LNCaP clone FGC (cell line): ENCODE measurements at places on chromosomes 12 and 14.

- no peak for DNase-seq
These were observed 19.0 kb downstream of the PTGER2 start for GRCh38 chr14:52333108-52333507.

DNA sequence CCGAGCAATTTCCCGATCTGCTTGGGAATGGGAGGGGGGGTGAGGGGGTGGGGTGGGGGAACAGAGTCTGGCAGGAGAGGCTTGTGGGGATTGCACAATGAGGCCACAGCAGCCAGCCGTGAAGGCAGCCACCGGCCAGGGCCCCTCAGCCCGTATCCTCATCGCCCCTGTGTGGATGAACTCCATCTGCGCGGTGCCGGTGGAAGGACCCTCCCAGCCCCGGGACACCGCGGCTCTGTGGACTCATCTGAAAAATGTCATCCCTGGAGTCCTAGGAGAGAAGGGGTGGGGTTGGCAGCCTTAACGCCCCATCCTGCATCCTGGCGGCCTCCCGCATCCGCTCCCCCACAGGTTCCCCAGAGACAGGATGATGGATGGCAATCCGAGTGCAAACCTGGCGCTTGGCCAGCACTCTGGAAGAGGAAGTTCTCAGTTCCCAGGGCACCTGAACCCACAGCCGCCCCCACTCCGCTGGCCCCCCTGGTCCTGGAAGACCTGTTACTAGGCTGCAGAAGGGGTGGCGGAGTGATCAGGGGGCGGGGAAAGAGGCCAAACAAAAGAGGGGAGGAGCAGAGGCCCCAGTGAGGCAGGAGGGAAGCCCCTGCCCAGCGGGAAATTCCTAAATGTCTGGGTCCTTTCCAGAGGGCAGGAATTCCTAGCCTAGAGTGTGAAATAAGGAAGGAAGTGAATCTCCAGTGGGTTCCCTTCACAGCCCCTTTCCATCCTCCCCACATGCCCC lies 1.2 kb upstream of the TNFAIP2 start:
- no peak for DNase-seq

GRCh38 chr12:121827351-121828099 lies 23.7 kb downstream of the SETD1B start:
- no peak for DNase-seq

GRCh38 chr14:95077345-95077744 lies 80.0 kb downstream of the DICER1 start:
- no peak for DNase-seq

DNA sequence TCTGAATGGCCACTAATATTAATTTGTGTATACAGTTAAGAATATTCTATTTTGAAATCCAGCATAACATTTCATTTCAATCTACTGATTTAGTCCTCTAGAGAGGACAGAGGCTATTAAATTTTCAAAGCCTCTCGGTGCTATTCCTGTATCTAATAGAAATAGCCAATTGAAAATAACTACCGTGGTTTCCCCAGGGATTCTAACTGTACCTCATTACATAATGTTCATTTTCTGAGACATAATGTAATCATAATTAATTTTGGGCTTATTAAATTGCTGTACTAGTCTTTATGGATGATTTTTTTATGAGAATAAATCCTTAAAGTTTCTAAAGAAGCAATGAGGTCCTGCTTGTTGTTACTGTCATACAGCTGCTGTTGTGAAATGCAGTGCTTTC lies 38.6 kb upstream of the ACSS3 start:
- DNase-seq = no peak

DNA sequence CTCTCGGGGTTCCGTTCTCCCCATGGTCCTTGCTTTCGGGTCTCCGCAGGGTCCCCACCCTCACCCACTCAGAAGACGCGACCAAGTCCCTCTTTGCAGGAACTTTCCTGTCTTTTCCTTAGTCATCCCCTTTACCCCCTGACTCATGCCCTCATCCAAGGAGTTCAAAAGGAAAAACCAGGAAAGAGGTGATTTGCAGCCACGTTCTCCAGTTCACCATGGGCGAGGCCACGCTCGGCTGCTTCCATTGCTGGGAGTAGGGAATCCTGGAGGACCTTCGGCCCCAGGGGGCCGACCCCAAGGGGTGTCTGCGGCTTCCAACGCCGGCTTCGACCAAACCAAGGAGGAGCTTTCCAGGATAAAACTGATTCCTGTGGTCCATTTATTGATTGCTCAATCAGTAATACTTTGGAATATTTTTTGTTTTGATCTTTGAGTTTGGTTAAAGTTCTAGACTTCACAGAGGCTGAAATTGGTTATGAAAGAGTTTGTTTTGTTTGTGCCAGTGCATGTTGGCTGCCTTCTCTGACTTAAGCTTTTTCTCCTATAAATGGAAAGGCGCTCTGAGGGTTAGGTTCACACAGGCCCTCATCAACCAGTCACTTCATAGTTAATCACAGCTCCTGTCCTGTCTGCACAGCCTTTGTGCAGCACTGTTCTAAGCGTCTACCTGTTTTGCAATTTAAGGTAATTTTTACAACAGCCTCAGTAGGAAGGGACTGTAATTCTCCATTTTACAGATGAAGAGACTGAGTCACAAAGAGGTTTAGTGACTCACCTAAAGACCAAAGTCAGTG lies 827 bp downstream of the ALDH2 start:
- DNase-seq = no peak

DNA sequence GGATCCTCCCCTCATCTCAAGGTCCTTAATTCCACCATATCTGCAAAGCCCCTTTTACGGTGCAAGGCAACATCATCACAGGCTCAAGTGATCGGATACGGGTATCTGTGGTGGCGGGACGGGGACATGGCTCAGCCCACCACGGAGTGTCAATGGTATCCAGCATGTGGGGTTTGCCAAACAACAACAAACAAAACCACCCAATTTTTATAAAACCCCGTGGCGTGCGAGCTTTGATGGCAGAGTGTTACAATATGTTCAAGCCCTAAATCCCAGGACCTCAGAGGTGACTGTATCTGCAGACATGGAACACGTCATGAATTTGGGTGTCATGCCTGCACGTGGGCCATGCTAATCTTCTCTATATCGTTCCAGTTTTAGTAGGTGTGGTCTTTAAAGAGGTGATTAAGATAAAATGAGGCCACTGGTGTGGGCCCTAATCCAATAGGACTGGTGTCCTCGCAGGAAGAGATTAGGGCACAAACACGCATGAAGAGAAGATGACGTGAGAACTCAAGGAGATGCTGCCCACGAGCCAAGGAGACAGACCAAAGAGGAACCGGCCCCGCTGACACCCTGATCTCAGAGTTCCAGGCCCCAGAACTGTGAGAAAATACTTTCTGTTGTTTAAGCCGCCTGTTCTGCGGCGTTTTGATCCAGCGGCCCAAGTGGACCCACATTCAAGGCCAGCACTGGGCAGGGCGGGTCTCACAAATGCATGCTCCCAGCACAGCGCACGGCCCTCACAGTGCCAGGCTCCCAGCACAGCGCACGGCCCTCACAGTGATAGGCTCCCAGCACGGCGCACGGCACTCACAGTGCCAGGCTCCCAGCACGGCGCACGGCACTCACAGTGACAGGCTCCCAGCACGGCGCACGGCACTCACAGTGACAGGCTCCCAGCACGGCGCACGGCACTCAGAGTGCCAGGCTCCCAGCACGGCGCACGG lies 6.7 kb upstream of the GOLGA3 start:
- DNase-seq = no peak

DNA sequence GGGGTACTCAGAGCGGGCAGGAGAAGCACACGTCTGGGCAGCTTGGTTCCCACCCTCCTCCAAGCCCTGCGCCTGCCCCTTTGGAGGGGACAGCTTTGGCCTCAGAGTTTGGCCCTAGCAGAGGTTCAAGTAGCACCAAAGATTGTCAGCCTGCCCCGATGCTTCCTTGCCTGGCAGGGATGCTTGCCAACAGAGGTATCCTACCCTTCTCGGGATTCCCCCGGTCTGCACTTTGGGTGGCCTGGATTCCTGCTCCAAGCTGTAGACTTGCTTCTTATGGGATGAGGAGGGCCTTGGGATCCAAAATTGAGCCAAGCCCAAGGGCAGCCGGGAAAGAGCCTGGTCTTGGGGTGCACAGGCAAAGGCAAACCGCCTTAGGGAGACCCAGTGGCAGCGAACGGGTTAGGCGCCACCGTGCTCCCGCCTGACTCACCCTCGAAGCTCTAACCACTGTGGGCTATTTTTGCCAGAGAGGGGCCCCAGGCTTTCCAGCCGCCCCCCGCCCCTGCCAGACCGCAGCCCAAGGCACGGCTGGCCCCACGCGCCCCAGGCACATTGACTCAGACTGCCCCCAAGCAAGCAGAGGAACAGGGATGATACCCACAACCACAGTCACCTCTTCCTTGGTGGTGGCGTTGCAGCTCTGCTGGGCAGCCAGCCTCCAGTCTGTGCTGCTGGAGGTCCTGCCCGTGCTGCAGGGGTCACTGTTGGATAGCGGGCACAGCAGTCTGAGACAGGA lies 847 bp upstream of the WNT10B start:
- no peak for DNase-seq

GRCh38 chr12:93005928-93006392 lies 76.9 kb upstream of the EEA1 start:
- no peak for DNase-seq

GRCh38 chr14:55353686-55354467 lies 57.8 kb downstream of the ATG14 start:
- DNase-seq = no peak

GRCh38 chr14:22602862-22603261 lies 4.8 kb downstream of the ABHD4 start:
- DNase-seq = no peak

DNA sequence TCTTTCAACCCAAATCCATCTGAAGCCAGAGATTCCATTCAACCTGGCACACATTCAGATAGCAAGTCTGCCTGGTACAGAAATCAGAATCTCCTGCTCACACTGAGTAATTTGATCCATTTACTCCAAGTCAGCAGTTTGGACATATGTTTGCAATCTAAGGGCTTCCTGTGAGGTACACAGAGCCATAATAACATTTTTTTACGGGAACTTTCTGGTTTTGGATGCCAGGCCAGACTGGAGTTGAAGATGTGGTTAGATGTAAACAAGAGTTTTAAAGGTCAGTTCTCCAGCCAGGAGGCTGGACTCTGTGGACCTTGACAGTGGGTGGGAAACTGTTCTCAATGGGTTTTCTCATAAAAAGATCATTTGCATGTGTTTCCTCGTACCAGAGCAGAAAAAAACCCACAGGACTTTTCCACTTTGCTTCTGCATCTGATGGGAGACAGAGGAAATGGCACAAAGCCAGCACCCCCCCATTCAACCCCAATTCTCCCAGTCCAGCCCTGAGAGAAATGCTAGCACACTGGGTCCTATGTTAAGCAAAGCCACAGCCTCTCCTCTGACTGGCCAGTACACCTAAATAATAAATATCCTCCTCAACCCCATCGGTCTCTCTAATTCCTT lies 17.7 kb upstream of the TSPAN11 start:
- peak; percentile 32 for DNase-seq

GRCh38 chr14:74517731-74518130 lies 24.2 kb downstream of the ISCA2 start:
- DNase-seq = no peak
